Stimulated activated CD8-positive, alpha-beta memory T cell treated with anti-CD3 and anti-CD28 coated beads, Interleukin-7, amount 100 ng/mL, for 24 hours (primary cell): ENCODE measurements at places on chromosomes 11 and 22.

GRCh38 chr11:7536100-7536499 is 22.3 kb downstream of the PPFIBP2 start:
- no peak for DNase-seq

- no peak for DNase-seq
These were observed 336.1 kb downstream of the LARGE1 start for GRCh38 chr22:33584152-33584551.

- DNase-seq = no peak
These were observed 728 bp upstream of the POGLUT3 start for GRCh38 chr11:108498816-108499408.

GRCh38 chr11:6578134-6578533 is 25.3 kb downstream of the RRP8 start:
- no peak for DNase-seq

DNA sequence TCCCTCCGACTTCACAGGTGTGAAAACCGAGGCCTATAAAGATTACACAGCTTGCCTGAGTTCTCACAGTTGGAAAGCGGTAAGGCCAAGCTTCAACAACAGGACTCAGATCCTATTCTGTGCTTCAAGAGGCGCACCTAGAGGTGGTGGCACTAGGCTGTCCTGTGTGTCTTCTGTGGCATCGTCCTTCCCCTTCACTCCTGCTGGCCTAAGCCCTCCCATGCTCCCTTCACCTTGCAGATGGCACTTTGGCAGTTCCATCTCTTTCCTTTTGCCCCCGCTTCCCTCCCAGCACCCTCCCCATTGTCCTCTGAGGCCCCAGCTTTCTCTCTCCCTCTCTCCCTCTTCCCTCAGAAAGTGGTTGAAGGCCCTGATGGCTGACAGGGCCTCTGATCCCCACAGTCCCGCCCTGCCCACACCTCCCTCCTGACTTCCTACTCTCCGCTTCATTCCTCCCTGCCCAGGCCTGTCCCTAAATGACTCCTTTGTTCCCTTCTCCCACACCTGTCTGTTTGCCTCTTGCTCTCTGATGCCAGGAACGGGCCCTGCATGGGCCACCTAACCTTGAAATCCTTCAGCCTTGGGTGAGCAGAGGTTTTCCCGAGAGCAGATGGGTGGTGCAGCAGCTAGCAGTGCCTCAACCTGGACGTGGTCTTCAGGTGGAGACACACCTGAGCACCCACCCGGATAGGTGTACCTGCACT is 5.8 kb downstream of the TRIM29 start:
- DNase-seq = no peak

DNA sequence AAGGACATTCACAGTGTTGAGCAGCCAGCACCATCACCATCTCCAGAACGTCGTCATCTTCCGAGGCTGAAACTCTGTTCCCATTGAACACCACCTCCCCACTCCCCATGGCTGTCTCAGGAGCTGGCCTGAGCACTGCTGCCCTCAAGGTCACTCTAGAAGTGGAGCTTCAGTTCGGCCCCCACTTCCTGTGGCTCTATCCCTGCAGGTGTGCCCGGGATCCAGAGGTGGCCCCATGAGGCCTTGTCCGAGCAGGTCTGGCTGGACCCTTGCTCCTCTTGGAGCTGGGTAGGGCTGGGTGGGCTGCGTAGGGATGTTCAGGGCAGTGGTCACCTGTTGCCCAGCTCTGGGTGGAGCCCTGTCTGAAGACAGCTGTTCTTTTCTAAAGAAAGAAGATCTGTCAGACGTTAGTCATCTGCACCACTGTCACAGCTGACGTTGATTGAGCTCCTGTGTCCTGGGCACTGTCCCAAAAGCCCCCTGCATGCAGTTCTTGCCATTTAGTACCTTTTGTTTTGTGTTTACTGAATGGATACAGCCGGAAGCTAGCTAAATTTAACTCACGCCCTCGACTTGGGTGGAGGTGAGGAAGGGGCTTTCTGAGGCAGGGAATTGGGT is 75.5 kb upstream of the CLDN5 start:
- no peak for DNase-seq

DNA sequence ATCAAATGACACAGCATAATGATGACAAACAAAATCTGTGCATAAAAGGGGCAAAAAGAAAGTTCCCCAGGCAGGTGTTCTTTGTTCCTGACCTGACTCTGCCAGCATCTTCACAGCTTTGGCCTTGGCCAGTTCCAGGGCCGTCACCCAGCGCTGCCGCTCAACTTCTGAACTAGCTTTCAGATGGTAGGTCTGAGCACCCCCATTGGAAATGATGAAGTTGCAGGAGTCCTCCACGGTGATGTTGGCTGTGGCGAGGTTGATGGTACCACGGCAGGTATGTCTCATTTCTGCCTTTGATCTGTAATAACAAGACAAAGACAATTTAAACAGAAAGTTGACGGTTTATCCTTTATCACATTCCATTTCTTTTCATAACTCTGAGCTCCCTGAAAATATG is 5.3 kb downstream of the OSBP start:
- no peak for DNase-seq

DNA sequence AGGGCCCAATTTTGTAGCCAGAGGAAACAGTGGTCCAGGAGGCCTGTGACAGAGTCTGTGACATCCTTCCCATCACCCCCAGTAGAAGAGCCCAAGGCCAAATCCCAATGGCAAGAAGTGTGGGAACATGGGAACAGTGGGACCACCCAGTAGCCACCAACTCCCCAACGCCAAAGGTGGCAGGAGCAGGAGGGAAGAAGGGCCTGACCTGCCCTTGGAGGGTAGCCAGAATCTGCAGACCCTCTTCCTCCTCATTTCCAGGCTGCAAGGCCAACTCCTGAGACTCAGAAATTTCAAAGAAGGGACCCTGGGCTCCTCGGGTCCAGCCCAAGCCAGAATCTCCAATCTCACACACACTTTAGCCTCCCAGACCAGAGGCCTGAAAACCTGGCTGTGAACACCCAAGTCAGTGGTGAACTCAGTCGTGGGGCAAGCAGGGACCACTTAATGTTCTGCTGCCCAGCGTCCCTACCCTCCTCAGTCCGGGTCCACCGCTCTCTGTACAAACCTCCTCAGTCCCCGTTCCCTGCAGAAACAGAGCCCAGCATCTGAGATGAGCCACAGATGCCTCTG is 6.2 kb downstream of the RAB3IL1 start:
- DNase-seq = no peak

DNA sequence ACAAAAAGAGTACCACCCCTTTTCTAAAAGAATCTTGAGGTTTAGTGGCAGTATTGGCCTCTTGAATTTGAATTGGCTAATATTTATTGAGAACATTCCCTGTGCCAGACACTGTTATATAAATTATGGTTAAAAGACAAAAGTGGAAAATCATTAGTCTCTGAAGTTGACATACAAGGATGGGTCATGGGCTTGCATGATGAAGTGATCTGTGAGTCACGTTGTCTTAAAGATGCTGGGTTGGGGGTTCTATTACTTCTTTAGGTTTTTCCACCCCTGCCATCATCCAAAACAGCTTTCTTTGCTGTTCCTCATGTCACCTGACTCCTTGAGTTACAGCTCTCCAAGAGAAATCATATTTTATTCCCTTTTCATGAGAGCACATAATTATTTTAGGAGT is 85.0 kb downstream of the CD44 start:
- no peak for DNase-seq

DNA sequence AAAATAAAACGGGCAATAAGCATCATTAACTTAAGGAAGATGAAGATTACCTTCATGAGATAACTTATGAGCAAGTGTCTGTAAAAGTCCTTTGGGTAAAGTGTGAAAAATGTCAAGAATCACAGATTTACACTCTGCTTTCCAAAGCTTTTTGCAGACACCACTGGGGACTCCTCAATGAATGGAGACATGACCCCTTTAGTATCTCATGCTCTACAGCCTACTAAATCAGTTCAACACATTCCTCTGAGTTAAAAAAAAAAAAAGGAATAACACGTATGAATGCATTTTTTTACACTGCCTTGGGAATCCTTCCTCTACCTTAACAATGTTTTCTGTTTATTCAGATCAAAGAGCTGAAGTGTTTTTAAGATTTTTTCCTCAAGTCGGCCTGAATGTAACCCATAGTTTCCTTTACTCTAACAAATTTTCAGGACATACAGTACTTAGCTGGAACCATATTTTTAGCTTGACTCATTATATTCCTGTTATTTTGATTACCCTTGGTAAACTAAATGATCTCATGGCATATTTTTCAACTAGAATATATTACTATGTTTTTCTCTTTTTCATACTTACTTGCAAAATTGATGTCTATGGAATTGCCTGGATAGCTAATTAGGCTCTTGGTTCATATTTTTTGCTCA is 25.9 kb upstream of the RAB30 start:
- no peak for DNase-seq

- DNase-seq = no peak
These were observed 43.4 kb downstream of the WEE1 start for GRCh38 chr11:9616858-9617257.

- DNase-seq = no peak
These were observed 14.4 kb downstream of the ATXN10 start for GRCh38 chr22:45686004-45686403.

DNA sequence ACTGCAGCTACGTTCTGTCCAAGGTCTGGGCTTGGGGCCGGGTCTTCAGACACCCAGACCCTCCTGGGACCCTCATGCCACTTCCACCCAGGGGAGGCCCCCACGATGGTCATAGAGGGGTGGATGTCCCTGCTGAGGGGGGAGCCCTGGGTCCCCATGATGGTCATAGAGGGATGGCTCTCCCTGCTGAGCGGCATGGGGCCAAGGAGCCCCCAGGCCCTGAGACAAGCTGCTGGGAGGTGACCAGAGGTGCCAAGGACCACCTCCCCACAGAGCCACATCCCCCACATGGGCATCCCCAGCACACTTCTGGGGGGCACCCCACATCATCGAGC is 7.2 kb downstream of the MUC5B start:
- DNase-seq = no peak

DNA sequence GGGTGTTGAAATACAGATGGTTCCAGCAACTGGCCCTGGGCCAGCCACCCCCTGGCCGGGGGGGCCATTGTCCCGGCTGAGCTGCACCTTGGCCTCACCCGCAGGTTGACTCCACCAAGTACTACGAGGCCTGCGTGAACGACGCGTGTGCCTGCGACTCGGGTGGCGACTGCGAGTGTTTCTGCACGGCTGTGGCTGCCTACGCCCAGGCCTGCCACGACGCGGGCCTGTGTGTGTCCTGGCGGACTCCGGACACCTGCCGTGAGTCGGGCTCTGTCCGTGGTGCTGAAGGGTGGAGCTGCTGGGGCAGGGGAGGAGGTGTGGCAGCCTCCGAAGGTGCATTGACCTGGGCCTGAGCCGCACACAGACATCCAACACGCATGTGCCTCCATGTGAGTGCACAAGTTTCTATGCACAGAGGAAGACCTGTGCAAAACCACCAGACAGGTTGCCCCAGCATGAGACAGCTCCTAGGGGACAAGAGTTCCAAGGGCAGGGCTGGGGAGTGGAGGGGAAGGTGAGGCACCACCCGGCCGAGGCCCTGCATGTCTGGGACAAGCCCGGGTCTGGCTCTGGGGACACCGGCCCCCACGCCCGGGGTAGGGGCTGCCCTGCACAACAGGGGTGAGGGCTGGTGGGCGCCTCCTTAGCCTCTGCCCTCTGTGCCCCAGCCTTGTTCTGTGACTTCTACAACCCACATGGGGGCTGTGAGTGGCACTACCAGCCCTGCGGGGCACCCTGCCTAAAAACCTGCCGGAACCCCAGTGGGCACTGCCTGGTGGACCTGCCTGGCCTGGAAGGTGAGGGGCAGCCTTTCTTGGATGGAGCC is 16.1 kb downstream of the MUC5B start:
- DNase-seq = no peak

DNA sequence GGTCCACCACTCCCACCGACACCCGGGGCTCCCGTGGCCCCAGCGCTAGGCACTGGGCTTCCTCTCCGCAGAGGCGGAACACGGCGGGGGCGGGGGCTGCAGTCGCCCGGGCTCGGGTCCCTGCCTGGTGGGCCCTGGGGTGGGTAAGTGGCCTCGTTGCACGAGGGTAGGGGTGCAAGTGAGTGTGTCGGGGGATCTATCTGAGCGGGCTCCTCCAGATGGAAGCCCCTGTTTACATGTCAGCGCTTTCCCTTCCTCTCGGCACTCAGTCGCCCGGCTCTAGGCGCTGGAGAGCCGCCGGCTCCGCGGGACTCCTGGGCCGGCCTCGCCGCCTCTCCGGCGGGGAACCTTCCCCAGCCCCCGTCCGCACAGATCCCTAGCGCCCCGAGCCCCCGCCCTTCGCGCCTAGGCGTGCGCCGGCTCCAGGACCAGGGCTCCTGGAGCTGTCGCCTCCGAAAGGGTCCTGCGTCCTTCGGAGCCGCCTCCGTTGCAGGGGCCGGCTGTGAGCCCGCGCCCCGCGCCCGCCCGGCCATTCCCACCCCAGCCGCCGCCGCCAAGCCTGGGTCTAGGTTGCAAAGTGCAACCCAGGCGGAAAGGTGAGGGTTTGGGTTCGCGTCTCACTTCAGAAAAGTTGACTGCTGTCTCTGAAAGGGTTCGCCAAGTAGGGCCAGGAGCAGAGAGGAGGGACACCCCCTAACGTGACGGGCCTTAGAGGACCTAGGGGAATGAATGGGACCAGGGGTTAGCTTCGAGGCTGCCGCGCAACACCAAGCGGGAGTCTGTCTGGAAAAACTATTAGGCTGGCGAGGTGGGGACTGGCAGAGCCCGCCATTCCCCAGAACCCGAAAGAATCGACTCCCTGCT is 978 bp downstream of the FLI1 start:
- no peak for DNase-seq
